ENCODE measurements at places on chromosomes 7 and 10. TPM values are rescaled to one million over a fixed set of nuclear protein-coding genes. Genes with fewer than 3 reads are reported as not detected.

Gene MYH16
- 0.21 TPM for polyA plus RNA-seq

Gene CEP55
- 14.8 TPM for polyA plus RNA-seq

Gene NUTM2E
- not detected for polyA plus RNA-seq

Gene PAPOLB
- 0.08 TPM for polyA plus RNA-seq

Gene ANKRD7
- polyA plus RNA-seq, result 3.7 TPM

Gene CRYGN
- 4.4 TPM for polyA plus RNA-seq

Gene WAPL
- 45.0 TPM for polyA plus RNA-seq

Gene NEUROG3
- polyA plus RNA-seq, result not detected

Gene SLC13A1
- 25.4 TPM for polyA plus RNA-seq

Measured in left renal cortex interstitium (tissue), 4 donors.